ENCODE measurements at places on chromosomes 6 and 20.

DNA sequence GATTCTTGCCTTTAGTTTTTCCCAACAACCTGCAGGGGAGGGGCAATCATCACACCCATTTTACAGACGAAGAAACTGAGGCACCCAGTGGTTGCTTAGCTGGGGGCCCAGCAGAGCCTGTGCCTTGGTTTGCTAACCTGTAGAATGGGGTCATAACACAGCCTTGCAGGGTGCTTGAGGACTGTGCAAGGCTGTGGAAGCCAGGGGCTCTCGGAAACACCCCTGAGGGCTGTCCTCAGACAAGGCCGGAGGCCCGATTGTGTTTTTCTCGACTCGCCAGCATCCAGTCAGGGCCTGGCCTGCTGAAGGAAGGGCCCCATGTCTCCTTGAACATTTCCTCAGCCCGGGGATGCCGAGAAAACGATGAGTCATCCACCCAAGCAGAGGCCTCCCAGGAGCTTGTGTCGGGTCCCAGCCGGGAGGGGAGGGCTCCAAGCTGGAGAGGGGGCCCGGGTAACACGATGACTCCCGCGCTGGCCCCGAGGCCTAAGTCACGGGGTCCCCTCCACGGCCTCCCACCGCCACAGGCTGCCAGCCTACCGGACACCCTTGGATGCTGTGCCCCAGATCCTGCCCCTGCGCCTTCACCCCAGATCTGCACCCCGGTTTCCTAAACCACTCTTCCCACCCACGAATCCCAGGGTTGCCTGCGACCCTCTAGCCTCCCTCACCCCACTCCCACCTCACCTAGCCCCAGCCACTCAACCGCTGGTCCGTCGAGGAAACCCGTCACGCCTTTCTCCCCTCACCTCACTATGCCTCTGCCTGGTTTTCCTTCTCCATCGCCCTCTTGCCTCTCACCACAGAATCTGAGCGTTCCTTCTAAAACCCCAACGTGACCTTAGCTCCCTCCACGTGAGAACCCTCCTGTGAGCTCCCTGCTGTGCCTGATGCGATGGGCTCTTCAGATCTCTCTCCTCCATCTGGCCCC, 10.6 kb downstream of the NOL4L start:
- peak; percentile 18 for DNase-seq

- no peak for DNase-seq
Observed at GRCh38 chr6:3456395-3456897, 404 bp downstream of the SLC22A23 start.

GRCh38 chr6:23262864-23263263, 693.5 kb downstream of the HDGFL1 start:
- no peak for DNase-seq

- DNase-seq: no peak
Observed at GRCh38 chr6:119240257-119241110, 109.1 kb downstream of the MAN1A1 start.

- DNase-seq: peak; percentile 47
Observed at GRCh38 chr6:33856655-33857054, 52.9 kb upstream of the MLN start.

GRCh38 chr20:24098886-24099285, 110.3 kb upstream of the GGTLC1 start:
- DNase-seq: no peak

GRCh38 chr6:167979436-167980139, 17.9 kb upstream of the KIF25 start:
- no peak for DNase-seq

GRCh38 chr6:85917522-85917921, 274.8 kb upstream of the SYNCRIP start:
- no peak for DNase-seq

DNA sequence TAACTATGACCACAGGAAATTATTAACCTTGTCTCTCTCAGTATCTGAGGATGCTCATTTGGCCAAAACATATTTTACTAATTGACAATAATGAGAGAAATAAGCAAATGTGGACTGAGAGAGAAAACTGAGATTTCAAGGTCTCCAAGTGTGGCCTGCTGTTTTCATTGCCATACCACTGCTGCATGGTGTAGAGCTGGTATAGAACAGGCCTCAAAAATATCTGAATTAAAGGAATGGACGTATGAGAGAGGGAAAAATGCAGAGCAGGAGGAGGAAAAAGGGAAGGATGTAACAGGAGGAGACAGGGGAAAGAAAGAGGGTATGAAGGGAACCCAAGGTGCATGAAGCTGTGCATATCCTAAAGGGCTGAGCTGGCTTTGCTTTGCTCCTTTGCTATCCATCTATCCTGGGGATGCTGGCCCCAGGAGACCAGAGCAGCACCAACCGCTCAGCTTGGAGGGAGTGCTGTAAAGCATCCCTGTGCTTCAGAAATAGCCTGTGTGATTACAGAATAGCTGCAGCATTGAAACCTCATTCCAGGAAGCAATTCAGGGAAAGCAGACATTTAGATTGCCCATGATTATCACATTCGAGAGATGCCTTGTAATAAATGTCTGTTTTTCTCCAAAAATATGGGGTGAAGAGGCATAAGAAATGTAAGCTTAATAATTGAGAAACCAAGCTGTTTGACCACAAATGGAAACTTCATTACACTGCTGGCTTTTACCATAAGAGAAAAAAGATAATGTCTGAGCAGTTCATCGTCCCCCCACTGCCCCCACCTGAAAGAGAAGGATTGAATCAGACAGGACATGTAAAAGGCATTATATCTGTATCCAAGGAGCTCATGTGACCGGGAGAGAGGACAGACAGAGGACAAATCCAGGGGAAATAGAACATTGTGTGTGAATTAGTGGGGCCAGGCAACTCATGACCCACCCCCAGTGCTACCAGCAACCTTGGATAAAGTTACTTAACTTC, 80.6 kb downstream of the F13A1 start:
- DNase-seq: no peak

DNA sequence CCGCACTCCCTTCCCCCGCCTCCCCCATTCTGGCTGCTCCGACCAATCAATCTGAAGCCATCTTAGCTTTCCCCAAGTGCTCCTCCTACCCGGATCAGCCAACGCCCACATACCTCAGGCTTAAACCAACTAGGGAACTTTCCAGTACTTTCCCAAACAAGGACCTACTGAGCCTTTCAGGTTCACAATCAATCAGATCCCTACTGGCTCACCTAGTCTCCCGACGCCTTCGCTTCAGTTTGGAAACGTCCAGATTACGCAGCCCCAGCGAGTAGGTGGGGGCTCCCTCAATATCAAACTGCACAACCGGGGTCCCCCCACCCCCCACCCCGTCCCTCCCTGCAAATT, 432 bp downstream of the HSPA1L start:
- peak; percentile 63 for DNase-seq

DNA sequence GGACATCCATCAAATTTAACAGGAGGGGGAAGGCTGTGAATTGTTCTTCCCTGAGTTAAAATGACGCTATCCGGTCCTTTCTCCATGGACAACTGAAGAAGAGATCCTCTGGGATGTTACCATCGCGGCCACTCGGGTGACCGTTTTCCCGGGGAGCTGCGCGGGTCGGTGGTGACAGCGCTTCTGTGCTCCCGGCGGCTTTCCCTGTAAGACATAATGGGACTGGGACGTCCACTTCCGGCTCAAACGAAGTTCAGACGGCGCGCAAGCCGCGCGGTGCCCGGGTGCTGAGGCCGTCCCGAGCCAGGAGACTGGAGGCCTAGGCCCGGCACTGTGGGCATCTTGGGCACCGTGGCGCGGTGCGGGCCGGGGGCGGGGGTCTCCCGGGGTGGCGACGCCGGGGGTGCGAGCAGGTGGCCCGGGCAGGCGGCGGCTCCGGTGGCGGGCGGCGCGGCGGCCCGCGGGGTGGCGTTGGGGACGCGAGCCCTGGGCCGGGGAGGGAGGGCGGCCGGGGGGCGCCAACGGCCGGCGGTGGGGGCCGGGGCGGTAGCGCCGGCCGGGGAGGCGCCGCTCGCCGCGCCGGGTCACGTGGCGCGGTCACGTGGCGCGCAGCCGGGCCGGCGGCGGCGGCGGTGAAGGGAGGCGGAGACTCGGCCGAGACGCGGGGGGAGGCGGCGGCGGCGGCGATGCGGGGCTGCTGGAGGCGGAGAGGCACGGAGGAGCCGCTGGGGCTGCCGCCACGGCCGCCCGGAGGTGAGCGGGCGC, 63.6 kb downstream of the GTF2H5 start:
- peak; percentile 70 for DNase-seq

DNA sequence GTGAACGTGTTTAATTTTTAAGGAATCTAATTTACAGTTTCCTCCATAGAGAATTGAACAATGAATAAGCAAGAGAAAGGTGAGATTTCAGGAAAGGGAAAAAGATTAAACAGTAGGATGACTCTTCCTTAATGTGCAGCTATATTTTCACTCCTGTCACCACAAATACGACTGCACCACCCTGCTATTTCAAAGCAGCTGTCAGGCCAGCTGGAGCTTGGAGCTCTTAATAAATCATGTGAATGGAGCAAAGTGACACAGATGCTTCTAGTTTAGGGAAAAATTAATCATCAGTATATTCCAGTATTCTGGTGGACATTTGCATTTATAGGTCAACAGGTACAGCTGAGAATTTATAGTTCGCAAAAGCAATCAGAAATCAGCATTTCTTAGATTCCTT, 56.5 kb upstream of the PKIB start:
- DNase-seq: no peak

DNA sequence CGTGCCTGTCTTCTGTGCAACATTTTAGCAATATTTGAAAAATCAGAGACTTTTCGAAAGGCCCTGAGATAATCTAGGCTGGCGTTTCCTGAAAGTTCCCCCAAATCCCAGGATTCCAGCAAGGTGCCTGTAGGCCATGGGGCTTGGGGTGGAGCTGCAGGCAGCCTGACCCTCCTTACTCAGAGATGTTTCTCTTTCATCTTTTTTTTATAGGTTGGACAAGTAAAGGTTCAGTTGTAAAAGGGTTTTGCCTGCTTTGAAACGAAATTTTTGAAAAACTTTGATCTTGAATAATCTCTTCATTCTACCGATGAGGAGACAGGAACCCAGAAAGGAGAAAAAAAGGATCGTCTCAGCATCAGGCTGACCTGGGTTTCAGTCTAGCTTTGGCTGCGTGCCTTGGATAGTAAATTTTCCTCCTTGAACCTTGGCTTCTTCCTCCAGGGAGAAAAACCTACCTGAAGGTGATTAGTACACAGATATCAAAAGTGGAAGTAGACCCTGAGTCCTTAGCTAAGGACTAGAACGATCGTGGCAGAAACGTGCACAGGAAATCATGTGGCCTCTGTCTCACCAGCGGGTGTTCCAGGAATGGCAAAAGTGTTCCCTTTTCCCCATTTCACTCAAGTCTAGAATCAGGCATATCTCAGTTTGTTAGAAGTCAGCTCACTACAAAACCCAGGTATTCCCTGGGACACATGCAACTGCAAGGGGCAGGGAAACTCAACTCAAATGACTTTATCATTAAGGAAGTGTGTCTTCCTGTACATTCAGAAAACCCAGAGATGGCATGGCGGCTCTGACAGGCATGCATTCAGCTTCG, 128.2 kb upstream of the PTPN1 start:
- DNase-seq: no peak

GRCh38 chr20:10777710-10778109, 103.9 kb upstream of the JAG1 start:
- DNase-seq: no peak

DNA sequence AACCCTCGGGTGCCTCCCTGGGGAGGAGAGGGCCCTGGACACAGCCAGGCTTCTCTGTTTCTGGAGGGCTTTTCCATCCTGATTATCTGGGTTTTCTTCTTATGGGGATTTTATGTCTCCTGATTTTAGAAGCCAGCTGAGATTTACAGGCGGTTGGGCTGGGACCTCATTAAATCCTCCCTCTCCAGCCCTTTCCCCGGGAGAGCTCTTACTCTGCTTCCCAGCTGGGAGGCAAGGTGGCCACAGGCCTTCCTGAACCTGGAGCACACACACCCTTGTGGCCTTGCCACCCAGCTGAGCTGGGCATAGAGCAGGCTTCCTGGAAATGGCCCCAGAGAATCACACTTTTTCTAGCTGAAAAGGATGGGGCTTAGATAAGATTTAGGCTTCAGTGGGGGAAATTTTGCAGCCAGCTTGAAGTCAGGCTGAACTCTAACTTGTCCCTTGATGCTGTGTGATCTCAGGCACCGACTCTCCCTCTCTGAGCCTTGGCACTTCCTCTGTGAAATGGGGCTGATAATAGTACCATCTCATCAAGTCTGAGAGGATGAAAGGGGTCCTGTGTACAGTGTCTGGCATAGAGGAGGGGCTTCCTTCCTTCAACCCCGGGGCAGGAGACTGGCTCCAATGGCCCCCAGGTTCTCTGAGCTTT, 16.6 kb downstream of the VSTM2L start:
- DNase-seq: no peak

DNA sequence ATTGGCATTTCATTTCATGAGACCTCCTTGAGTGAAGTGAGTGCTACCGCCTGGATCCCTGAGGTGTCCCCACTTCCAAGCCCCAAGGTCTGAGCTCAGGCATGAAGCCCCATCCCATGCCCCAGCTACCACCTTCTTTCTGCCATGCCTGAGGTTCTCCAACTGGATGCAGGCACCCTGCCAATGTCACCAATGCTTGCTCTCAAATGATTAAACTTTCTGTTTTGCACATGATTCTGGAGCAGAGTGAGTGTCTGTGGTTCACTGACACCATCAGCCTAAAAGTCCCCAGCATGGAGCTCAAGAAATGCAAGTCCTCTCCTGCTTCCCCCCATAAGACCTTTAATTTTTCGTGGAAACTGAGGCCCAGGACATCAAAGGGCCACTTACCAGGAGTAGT, 43.7 kb upstream of the BPIFA2 start:
- DNase-seq: no peak

- no peak for DNase-seq
Observed at GRCh38 chr6:133358574-133359150, 117.5 kb downstream of the EYA4 start.

DNA sequence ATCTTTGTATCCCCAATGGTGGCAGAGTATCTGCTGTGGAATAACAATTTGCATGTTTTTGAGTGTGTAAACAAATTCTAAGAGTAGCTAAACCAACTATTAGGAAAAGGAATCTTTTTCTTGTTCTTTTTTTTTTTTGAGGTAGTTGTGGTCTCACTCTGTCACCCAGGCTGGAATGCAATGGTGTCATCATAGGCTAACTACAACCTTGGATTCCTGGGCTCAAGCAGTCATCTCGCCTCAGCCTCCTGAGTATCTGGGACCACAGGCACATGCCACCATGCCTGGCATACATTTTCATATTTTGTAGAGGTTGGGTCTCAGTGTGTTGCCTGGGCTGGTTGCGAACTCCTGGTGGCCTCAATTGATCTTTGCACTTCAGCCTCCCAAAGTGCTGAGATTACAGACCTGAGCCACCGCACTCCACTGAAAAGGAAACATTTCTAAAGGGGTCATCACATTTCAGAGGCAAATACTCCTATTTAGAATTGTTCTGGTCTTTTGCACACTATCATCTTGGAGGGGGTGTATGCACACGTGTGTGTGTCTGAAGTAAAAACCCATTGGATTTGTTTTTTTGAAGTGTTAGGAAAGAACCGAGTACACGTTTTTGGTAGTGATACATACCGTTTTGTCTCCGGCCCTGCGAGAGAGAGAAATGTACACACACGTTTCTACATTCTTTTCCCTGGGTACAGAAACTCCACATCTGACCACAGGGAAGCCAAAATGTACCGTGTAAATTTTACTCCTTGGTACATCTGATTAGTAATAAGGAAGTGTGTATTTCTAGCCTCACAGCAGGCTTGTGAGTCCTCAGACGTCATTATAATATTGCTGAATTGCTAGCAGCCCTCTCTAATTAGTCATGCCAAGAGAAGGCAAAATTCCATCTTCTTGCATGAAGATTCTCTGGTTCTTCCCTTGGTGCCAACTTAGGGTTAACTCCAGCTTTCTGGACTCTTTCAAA, 183.6 kb downstream of the JARID2 start:
- DNase-seq: no peak
